ENCODE measurements at places on chromosomes 12 and 14. TPM values are rescaled to one million over a fixed set of nuclear protein-coding genes. Genes with fewer than 3 reads are reported as not detected.

DNA sequence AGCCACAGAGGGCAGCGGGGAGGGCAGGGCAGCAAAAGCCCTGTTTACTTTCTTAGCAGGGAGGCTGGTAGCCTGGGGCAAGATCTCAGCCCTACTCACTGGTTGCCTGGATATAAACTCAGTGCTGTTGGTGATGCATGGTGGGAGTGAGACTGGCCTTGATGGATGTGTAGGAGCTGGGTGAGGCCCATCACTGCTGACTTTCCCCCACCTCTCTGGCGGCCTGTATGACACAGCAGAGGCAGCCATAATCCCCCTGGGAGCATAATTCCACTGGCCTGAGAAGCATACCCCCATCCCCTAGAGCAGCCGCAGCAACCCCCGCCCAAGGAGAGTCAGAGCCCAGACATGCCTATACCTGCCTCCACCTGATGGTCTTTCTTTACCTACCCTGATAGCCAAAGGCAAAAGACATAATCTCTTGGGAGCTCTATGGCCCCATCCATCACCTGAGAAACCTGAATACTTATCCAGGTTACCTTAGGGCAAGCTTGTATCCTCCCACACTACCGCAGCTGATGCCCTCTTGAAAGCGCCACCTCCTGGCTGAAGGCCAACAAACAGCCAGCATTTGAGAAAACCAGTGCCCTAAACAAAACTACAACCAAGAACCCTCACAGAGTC, 59.3 kb downstream of the DNAI7 start:
- H3K4me1 ChIP-seq, result no peaks in the 10 kb centered on the region
- H3K27me3 ChIP-seq, result peaks cover 12% of the 10 kb centered on the region
- no peak overlapping the region for H3K4me3 ChIP-seq

DNA sequence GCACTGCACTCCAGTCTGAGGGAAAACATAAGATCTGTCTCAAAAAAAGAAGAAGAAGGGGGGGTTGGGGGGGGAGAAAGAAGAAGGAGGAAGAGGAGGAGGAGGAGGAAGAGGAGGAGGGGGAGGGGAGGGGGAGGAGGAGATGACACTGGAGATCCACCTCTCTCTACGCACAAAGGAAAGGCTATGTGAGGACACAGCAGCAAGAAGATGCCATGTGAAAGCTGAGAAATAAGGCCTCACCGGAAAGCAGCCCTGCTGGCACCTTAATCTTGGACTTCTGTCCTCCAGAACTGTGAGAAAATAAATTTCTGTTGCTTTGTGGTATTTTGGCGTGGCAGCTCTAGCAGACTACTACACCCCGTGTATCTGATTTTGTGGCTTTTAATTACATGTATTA, 477.9 kb downstream of the MED13L start:
- no peaks in the 10 kb centered on the region for H3K4me1 ChIP-seq
- H3K27me3 ChIP-seq, result no peaks in the 10 kb centered on the region
- no peak for DNase-seq
- no peak overlapping the region for H3K4me3 ChIP-seq

DNA sequence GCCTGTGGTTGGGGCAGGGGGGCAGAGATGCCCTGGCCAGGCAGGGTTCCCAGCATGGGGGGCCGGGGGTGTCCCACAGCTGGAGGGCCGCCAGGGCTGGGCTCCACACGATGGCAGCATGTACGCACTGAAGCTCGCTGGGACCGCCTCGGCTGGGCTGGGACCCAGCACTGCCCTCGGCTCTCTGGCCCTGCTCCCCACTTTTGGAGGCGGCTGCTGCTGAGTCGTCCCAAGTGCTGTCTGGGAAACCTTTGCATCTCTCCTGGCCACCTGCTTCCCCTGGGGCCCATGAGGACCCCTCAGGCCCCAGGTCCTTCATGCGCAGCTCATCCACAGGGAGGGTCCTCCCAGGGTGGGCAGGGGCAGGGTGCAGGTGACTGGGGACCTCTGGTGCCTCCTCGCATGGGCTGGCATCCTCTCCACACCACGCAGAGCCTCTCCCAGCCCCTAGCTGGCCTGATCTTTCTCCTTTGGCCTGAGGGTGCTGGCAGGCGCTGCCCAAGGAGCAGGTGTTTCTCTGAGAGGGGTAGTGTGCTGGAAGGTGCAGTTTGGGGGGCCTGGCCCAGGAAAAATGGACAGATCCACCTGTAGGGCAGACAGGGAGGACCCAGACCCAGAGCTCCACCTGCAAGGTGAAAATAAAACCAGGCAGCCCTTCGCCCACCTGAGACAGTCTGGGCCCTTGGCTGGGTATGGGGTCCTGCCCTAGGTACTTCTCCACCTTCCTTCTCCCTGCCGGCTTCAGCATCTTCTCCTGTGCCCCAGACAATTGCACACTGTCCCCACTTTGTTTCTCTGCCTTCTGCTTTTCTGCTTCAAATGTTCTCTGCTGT, 46.9 kb downstream of the DLK1 start:
- H3K4me3 ChIP-seq, result no peak overlapping the region
- H3K36me3 ChIP-seq, result no peaks in the 10 kb centered on the region
- no peaks in the 10 kb centered on the region for H3K4me1 ChIP-seq
- no peak for DNase-seq
- H3K27ac ChIP-seq, result no peak overlapping the region
- no peaks in the 10 kb centered on the region for H3K27me3 ChIP-seq

GRCh38 chr14:73842201-73842600, 9.4 kb upstream of the PTGR2 start:
- H3K4me3 ChIP-seq, result no peak overlapping the region
- no peaks in the 10 kb centered on the region for H3K36me3 ChIP-seq
- no peak for DNase-seq
- H3K27ac ChIP-seq, result no peak overlapping the region
- peaks cover 7% of the 10 kb centered on the region for H3K27me3 ChIP-seq

The KIF26A gene
- total RNA-seq, result 7.9 TPM

- no peaks in the 10 kb centered on the region for H3K36me3 ChIP-seq
- H3K4me1 ChIP-seq, result peaks cover 19% of the 10 kb centered on the region
- H3K4me3 ChIP-seq, result no peak overlapping the region
- H3K27me3 ChIP-seq, result no peaks in the 10 kb centered on the region
Observed at GRCh38 chr12:1122786-1123185, 131.8 kb downstream of the ERC1 start.

DNA sequence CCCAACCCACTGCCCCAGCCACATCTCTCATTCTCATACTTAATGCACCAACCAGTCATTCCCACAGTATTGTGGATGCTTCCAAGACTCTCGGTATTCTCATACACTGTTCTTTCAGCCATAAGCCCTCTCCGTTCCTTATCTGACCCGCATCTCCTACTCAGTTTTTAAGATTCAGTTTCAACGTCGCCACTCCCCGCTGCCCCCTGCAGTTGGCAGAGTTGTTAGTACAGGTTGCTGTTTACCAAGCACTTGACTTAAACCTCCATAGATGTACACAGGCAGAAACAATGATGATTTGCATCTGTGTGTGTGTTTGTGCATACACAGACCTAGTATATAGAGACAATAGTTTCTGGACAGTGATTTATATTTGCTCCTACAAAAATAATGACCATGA, 40.2 kb downstream of the PAH start:
- no peak for DNase-seq
- no peak overlapping the region for H3K4me3 ChIP-seq
- no peaks in the 10 kb centered on the region for H3K36me3 ChIP-seq
- no peaks in the 10 kb centered on the region for H3K4me1 ChIP-seq
- H3K27me3 ChIP-seq, result no peaks in the 10 kb centered on the region
- no peak overlapping the region for H3K27ac ChIP-seq

DNA sequence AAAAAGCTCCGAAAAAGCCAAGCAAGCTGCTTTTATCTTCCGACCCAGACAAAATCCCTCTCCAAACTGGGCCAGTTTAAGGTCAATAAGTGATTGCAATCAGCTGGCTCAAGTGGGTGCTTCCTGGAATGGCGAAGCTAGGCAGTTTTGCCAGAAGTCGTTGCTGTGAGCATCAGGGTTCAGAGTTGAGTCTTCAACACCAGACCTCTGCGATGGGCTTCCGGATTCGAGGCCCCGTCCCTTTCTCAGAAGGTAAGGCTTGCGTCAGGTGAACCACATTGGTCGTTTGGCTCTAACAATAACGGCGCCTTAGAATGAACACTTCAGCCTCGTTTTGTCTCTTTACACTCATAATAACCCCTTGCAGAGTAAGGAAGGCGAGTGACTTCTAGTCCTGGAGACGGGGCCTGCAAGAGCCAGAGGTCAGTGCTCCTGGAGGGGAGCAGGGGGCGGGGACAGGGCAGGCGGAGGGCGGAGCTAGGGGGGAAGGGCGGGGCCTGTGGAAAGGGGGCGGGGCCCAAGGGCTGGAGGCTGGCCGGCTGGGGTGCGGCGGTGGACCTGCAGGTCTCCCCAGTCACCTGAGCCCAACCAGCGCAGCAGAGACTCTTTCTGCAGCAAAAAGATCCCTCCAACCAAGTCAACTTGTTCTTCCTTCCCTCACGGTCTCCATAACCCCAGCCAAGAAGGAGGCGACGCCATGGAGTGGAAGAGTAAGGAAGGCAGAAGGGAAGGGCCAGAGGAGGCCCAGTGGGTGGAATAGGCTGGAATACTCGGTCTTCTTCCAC, 34.0 kb upstream of the NFYB start:
- H3K4me3 ChIP-seq, result no peak overlapping the region
- H3K27me3 ChIP-seq, result peaks cover 6% of the 10 kb centered on the region
- DNase-seq, result no peak
- peaks cover 2% of the 10 kb centered on the region for H3K4me1 ChIP-seq
- H3K36me3 ChIP-seq, result no peaks in the 10 kb centered on the region
- no peak overlapping the region for H3K27ac ChIP-seq

DNA sequence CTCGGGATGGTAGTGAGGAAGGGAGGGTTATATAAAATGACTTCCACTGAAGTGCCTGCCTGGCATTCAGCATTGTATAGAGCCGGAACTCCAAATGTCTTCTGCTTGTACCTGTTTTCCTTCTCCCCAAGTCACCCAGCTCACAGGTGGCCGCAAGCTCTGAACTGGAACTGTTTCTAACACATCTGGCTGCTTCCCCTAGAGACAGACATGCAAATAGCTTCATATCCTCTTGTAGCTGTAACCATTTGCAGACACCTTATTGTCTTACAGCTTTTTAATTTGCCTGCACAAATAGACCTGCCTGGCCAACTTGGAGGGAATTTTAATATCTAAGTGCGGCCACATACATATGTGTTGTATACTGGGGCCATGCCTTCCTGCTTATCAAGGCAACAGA, 126.0 kb downstream of the CHST11 start:
- H3K27ac ChIP-seq, result no peak overlapping the region
- H3K27me3 ChIP-seq, result no peaks in the 10 kb centered on the region
- H3K4me1 ChIP-seq, result peaks cover 51% of the 10 kb centered on the region
- no peak for DNase-seq
- no peak overlapping the region for H3K4me3 ChIP-seq

The LALBA gene
- not detected for total RNA-seq

- H3K27me3 ChIP-seq, result peaks cover 15% of the 10 kb centered on the region
- no peak overlapping the region for H3K4me3 ChIP-seq
- H3K27ac ChIP-seq, result no peak overlapping the region
Observed at GRCh38 chr12:82665142-82665923, 21.4 kb upstream of the TMTC2 start.

DNA sequence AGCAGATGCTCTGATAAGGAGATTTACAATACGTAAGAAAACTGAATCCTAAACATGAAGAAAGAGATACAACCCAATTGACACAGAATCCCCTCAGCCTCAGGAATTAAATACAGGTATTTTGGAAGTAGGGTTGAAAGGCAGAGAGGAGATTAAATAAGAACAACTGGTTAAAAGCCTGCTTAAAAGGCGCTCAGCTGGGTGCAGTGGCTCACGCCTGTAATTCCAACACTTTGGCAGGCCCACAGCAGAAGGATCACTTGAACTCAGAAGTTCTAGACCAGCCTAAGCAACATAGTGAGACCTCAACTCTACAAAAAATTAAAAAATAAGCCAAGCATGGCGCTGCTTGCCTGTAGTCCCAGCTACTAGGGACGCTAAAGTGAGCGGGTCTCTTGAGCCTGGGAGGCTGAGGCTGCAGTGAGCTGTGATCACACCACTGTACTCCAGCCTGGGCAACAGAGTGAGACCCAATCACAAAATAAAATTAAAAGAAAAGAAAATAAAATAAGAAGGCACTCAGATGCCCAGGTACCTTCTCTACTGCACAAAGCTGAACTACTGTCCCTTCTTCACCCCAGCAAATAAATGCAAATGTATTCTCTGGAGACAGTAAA, 32.9 kb downstream of the MED13L start:
- no peak overlapping the region for H3K4me3 ChIP-seq
- DNase-seq, result no peak
- H3K36me3 ChIP-seq, result peaks cover 3% of the 10 kb centered on the region
- H3K27me3 ChIP-seq, result no peaks in the 10 kb centered on the region
- peaks cover 32% of the 10 kb centered on the region for H3K4me1 ChIP-seq

The SLC10A1 gene
- not detected for total RNA-seq

DNA sequence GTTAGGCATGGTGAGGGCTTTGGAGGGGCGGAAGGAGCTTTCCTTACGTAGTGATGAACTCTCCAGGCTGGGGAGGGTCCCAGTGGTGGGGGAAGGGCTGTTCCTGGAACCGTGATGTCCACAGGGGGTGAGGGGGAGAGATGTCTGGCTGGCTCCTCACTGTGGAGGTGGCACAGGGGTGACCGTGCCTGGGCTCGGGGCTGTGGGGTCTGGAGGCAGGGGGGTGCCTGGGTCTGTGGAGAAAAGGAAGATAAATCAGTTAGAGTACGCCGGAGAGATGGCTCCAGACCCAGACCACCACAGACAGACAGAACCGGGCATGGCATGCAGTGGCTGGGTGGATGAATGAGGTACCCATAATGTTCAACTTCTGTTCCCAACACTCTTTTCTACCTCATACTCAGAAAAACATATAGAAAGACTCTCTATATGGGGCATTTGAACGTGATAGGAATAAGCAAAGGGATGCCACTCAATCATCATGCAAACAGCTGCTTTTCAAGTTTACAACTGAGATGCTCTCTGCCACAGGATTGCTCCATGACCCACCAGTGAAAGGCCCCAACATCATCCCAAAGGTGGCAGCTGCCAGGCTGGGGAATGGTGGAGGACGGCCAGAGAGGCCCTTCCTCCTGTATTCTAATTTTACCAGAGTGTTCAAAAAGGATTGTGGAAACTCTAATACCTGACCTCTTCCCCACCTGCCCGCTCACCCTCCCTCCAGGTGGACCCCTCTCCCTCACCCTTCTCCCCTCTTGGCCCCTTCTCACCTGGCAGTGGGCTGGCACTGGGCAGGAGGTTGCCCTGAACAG, 5.6 kb downstream of the MYL6 start:
- H3K27me3 ChIP-seq, result no peaks in the 10 kb centered on the region
- peaks cover 39% of the 10 kb centered on the region for H3K4me1 ChIP-seq
- H3K36me3 ChIP-seq, result peaks cover 77% of the 10 kb centered on the region
- H3K4me3 ChIP-seq, result no peak overlapping the region
